A549 treated with CpdA at 1 μM for 4 hours (cell line): ENCODE measurements at places on chromosomes 6 and 20. TPM values are rescaled to one million over a fixed set of nuclear protein-coding genes. Genes with fewer than 3 reads are reported as not detected.

OR12D3 gene
- total RNA-seq = not detected in 5 replicates

OR2B2 gene
- not detected in 5 replicates for total RNA-seq

MYCT1 gene
- 0.03 to 0.10 TPM (median 0.06 TPM) in 4 of 5 replicates, not detected in the other for total RNA-seq

ANKRD66 gene
- not detected in 5 replicates for total RNA-seq

MDFI gene
- total RNA-seq = 0.24 to 1.3 TPM (median 0.80 TPM) in 5 replicates

TRIM40 gene
- not detected in 5 replicates for total RNA-seq

PBX2 gene
- 15.2 to 21.6 TPM (median 17.8 TPM) in 5 replicates for total RNA-seq

SNRNP48 gene
- 8.7 to 10.5 TPM (median 9.4 TPM) in 5 replicates for total RNA-seq

FAM83D gene
- total RNA-seq = 61.6 to 78.3 TPM (median 75.0 TPM) in 5 replicates

CDH4 gene
- 6.0 to 9.2 TPM (median 8.7 TPM) in 5 replicates for total RNA-seq

GPX6 gene
- not detected in 5 replicates for total RNA-seq

YTHDF1 gene
- total RNA-seq = 50.3 to 60.2 TPM (median 53.2 TPM) in 5 replicates

OOEP gene
- total RNA-seq = not detected in 5 replicates

SDCBP2 gene
- total RNA-seq = 0.71 to 1.1 TPM (median 0.99 TPM) in 5 replicates

ENPP3 gene
- total RNA-seq = not detected in 5 replicates

LAMP5 gene
- 0.02 to 0.08 TPM in 2 of 5 replicates, not detected in the others for total RNA-seq

EPHA7 gene
- total RNA-seq = 0.06 to 0.09 TPM (median 0.08 TPM) in 5 replicates

SLPI gene
- 8.8 to 14.6 TPM (median 11.2 TPM) in 5 replicates for total RNA-seq

SIRPB1 gene
- 0.57 to 0.80 TPM (median 0.65 TPM) in 5 replicates for total RNA-seq

DNMT3B gene
- 3.9 to 5.2 TPM (median 4.6 TPM) in 5 replicates for total RNA-seq

SCRT2 gene
- not detected in 5 replicates for total RNA-seq

COL19A1 gene
- total RNA-seq = not detected in 5 replicates

ENPP1 gene
- 1.0 to 2.2 TPM (median 1.6 TPM) in 5 replicates for total RNA-seq

ZSCAN16 gene
- 3.9 to 4.5 TPM (median 4.0 TPM) in 5 replicates for total RNA-seq

TUBB2B gene
- 12.1 to 14.2 TPM (median 13.2 TPM) in 5 replicates for total RNA-seq

LPA gene
- 0.01 to 0.02 TPM in 2 of 5 replicates, not detected in the others for total RNA-seq

RBBP8NL gene
- 0.03 to 0.05 TPM in 2 of 5 replicates, not detected in the others for total RNA-seq

PRRT1 gene
- total RNA-seq = 0.45 to 0.98 TPM (median 0.65 TPM) in 5 replicates

OR2J3 gene
- total RNA-seq = not detected in 5 replicates

FAM217A gene
- not detected in 5 replicates for total RNA-seq

DCDC2 gene
- total RNA-seq = 2.6 to 4.1 TPM (median 3.0 TPM) in 5 replicates

TGM3 gene
- 0.03 to 0.21 TPM (median 0.07 TPM) in 3 of 5 replicates, not detected in the others for total RNA-seq

SALL4 gene
- 1.3 to 2.3 TPM (median 1.8 TPM) in 5 replicates for total RNA-seq

HLA-DRA gene
- not detected in 5 replicates for total RNA-seq

CDH26 gene
- 0.10 to 0.40 TPM (median 0.16 TPM) in 4 of 5 replicates, not detected in the other for total RNA-seq

HTR1B gene
- 0.07 to 0.13 TPM in 2 of 5 replicates, not detected in the others for total RNA-seq

FAM209B gene
- 0.32 to 0.76 TPM (median 0.63 TPM) in 3 of 5 replicates, not detected in the others for total RNA-seq

RIMS4 gene
- total RNA-seq = 1.0 to 1.7 TPM (median 1.6 TPM) in 5 replicates

TRIM10 gene
- not detected in 5 replicates for total RNA-seq

GNMT gene
- 0.09 to 0.20 TPM in 2 of 5 replicates, not detected in the others for total RNA-seq

ZSCAN26 gene
- total RNA-seq = 5.4 to 9.8 TPM (median 6.2 TPM) in 5 replicates

SLC17A1 gene
- total RNA-seq = 0.05 TPM in 1 of 5 replicates, not detected in the others

MCHR2 gene
- not detected in 5 replicates for total RNA-seq

TP53TG5 gene
- not detected in 5 replicates for total RNA-seq

DSP gene
- 33.2 to 57.4 TPM (median 40.2 TPM) in 5 replicates for total RNA-seq

BMP6 gene
- total RNA-seq = 12.4 to 19.8 TPM (median 17.9 TPM) in 5 replicates
